HepG2 (cell line): ENCODE measurements at places on chromosomes 6 and 20.

DNA sequence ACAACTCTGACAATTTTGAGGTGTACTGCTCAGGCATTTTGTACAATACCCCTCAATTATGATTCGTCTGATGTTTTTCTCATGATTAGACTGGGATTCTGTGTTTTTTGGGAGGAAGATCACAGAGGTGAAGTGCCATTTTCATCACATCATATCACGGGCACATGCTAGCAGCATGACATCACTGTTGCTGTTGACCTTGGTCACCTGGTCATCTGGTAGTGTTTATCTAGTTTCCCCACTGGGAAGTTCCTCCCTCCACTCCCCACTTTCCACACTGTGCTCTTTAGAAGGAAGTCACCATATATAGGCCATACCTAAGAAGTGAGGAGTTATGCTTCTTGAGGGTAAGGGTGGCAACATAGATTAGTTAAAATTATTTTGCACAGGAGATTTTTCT, 20.8 kb downstream of the GCM2 start:
- DNase-seq: no peak

DNA sequence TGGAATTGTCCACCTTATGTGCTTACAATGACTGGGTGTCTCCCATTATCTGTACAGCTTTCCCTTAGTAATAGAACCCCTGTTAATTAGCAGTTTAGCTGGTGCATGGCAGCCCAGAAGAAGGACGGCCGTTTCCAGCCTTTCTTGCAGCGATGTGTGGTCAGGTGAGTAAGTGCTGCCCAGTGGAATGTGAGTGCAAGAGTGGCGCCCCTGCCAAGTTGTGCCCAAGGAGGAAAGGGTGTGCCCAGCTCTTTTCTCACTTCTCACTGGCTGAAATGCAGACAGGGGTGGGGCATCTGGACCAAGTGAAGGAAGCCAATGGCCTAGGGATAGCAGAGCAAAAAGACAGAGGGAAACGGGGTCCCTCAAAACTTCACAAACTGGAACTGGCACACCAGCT, 296.8 kb downstream of the PREX1 start:
- no peak for DNase-seq

- no peak for DNase-seq
These were observed 425.2 kb downstream of the CD83 start for GRCh38 chr6:14542670-14543366.

GRCh38 chr6:52049252-52050050, 38.0 kb downstream of the PKHD1 start:
- DNase-seq: peak; percentile 33

- no peak for DNase-seq
These were observed 16.7 kb downstream of the RAET1L start for GRCh38 chr6:150008588-150008987.

DNA sequence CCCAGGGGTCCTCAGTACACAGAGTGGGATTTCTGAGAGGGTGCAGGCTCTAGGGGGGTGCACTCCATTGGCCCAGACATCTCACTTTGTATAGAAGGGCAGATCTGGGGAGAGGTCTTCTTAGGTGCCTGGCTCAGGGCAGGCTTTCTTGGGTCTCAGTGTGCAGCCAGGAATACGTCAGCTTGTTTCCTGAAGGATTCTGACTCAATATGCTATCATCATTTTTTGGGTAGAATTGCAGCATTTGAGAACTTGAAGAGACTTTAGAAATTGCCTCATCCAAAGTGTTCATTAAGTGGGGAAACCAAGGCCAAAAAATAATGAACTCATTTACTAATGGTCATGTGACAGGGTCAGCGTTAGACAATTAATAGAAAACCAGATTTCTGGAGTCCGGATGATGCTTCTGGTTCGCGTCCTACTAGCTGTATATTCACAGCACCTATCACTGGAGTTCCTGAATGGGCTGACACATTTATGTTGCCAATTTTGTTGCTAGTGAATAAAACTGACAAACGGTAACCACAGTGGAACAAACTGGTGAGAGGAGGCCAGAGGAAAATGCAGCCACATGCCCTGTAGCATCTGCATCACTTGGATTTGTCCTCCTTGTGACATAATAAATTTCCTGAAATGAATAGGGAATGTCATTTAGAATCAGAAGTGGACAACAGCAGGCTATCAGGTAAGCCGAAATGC, 238.9 kb downstream of the TBC1D7 start:
- DNase-seq: no peak

GRCh38 chr6:148700741-148701311, 46.0 kb upstream of the UST start:
- DNase-seq: no peak

GRCh38 chr6:160203953-160204352, 54.7 kb downstream of the SLC22A2 start:
- no peak for DNase-seq
